ENCODE measurements at places on chromosomes 11 and 22. TPM values are rescaled to one million over a fixed set of nuclear protein-coding genes. Genes with fewer than 3 reads are reported as not detected.

Gene CDK2AP2
- 23.6 TPM for polyA plus RNA-seq

Gene OR52A1
- not detected for polyA plus RNA-seq

Gene PLAAT5
- polyA plus RNA-seq: 4.6 TPM

Gene GAL3ST1
- 6.5 TPM for polyA plus RNA-seq

Gene OR51B5
- not detected for polyA plus RNA-seq

Gene FTH1
- polyA plus RNA-seq: 1,681 TPM

Gene LMO1
- polyA plus RNA-seq: 1.9 TPM

Gene CBLIF
- not detected for polyA plus RNA-seq

Gene HEPACAM
- 0.22 TPM for polyA plus RNA-seq

Gene HOATZ
- polyA plus RNA-seq: not detected

Gene CRYBA4
- polyA plus RNA-seq: not detected

Gene SLC37A2
- polyA plus RNA-seq: 5.3 TPM

Gene OR2AG1
- not detected for polyA plus RNA-seq

Gene OR6A2
- polyA plus RNA-seq: not detected

Gene SERHL2
- 4.9 TPM for polyA plus RNA-seq

Gene MMP7
- 0.18 TPM for polyA plus RNA-seq

Gene DEFB131B
- not detected for polyA plus RNA-seq
